ENCODE measurements at places on chromosomes 12 and 14.

GRCh38 chr12:88241862-88242570, 99.9 kb downstream of the TMTC3 start:
- H3K4me3 ChIP-seq = no peak overlapping the region
- no peak for DNase-seq
- no peaks in the 10 kb centered on the region for H3K27me3 ChIP-seq
- no peaks in the 10 kb centered on the region for H3K36me3 ChIP-seq

DNA sequence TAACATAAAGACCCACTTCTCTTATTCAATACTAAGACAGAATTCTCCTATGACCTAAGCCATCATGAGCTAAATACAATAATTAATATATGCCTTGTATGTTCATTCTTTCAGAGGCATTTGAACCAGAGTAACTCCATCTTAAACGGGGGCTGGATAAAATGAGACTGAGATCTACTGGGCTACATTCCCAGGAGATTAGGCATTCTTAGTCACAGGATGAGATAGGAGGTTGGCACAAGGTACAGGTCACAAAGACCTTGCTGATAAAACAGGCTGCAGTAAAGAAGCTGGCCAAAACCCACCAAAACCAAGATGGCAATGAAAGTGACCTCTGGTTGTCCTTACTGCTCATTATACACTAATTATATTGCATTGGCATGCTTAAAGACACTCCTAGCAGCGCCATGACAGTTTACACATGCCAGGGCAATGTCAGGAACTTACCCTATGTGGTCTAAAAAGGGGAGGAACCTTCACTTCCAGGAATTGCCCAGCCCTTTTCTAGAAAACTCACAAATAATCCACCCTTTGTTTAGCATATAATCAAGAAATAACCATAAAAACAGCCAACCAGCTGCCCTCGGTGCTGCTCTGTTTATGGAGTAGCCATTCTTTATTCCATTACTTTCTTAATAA, 260.7 kb downstream of the SSPN start:
- H3K27me3 ChIP-seq = no peaks in the 10 kb centered on the region
- DNase-seq = no peak
- H3K36me3 ChIP-seq = peaks cover 53% of the 10 kb centered on the region
- no peak overlapping the region for H3K27ac ChIP-seq
- no peaks in the 10 kb centered on the region for H3K4me1 ChIP-seq

- no peaks in the 10 kb centered on the region for H3K27me3 ChIP-seq
- no peak overlapping the region for H3K27ac ChIP-seq
- H3K36me3 ChIP-seq = no peaks in the 10 kb centered on the region
- no peak overlapping the region for H3K4me3 ChIP-seq
Observed at GRCh38 chr14:76615331-76615730, 145.9 kb upstream of the VASH1 start.

GRCh38 chr14:27410981-27411380, 813.1 kb upstream of the NOVA1 start:
- H3K36me3 ChIP-seq = no peaks in the 10 kb centered on the region
- no peak overlapping the region for H3K4me3 ChIP-seq
- H3K27me3 ChIP-seq = no peaks in the 10 kb centered on the region

- no peaks in the 10 kb centered on the region for H3K27me3 ChIP-seq
- H3K4me3 ChIP-seq = no peak overlapping the region
- no peak overlapping the region for H3K27ac ChIP-seq
- no peaks in the 10 kb centered on the region for H3K4me1 ChIP-seq
- DNase-seq = no peak
- no peaks in the 10 kb centered on the region for H3K36me3 ChIP-seq
Observed at GRCh38 chr12:92612611-92613010, 90.2 kb upstream of the PLEKHG7 start.

DNA sequence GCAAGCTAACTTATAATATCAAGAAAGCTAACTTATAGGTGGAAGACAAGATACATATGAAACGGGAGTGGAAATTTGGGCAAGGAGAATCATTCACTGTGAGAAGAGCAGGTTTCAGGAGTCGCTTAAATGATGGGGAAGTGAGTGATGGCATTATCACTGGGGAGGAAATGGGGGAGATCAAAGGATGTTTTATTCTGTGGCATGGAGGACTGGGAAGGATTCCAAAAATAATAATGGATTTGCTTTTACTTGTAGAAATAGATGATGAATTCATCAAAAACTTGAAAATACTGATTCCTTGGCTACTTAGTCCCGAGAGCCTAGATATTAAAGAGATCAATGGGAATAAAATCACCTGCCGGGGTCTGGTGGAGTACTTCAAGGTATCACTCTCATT, 47.8 kb downstream of the SAV1 start:
- H3K27me3 ChIP-seq = no peaks in the 10 kb centered on the region
- H3K4me3 ChIP-seq = no peak overlapping the region
- H3K36me3 ChIP-seq = no peaks in the 10 kb centered on the region
- DNase-seq = no peak
- peaks cover 4% of the 10 kb centered on the region for H3K4me1 ChIP-seq
- no peak overlapping the region for H3K27ac ChIP-seq

DNA sequence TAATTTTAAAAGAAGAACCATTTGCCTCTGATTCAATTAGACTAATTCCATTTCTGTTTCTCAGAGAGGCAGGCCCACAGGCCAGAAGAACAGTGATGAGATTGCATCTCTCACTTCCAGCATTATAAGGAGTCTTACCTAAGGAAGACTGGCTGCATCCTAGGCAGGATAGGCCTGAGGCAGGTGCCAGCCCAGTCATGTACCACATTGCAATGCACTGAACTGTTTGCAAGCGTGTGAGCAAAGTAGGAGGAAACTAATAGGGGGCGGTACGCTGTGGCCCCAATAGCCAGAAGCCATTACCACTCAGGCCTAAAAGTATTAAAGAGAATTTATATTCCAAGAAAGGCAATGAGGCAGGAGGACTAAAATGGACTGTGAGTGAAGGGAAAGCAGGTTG, 12.1 kb upstream of the CNIH1 start:
- DNase-seq = no peak
- H3K27me3 ChIP-seq = no peaks in the 10 kb centered on the region
- H3K36me3 ChIP-seq = no peaks in the 10 kb centered on the region
- H3K27ac ChIP-seq = no peak overlapping the region
- H3K4me1 ChIP-seq = peaks cover 38% of the 10 kb centered on the region

- DNase-seq = no peak
- H3K36me3 ChIP-seq = no peaks in the 10 kb centered on the region
- H3K27ac ChIP-seq = no peak overlapping the region
- H3K4me3 ChIP-seq = no peak overlapping the region
- peaks cover 2% of the 10 kb centered on the region for H3K27me3 ChIP-seq
- peaks cover 21% of the 10 kb centered on the region for H3K4me1 ChIP-seq
Observed at GRCh38 chr12:54221402-54221984, 32.7 kb upstream of the SMUG1 start.

DNA sequence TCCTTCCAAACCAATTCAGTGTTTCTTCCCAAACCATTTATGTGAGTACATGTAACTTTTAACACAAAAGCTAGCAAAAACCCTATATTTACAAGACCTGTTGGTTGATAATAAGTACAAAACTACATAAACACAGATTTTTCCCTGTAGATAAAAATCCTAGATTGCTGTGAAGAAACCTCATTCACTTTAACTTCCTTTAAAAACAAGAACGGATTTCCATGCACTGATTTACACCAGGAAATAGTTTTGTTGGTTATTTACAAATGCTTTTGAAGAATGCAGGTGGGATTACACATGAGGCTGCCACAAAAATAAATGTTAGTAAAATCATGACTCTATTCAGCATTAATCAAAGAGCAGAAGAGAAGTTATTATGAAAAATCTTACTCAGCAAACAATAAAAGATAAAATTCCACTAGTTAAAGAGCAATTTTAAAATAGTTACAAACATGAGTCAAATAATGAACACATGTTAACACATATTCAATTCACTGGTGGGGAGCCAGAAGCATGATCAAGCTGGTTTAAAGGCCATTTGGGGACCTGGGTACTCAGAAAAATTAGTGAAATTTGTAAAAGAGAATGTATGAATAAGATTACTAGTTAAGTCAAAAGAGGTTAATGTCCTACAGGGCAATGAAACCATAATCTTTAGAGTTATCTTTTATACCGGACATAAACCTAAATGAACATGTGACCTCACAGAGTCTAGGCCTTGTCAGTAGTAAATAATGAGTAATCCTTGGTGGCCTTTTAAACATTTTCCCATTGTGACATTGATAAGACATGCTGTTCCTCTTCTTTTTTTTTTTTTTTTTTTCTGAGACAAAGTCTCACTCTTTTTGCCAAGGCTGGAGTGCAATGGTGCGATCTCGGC, 79.9 kb downstream of the PHLDA1 start:
- no peak for DNase-seq
- H3K4me1 ChIP-seq = peaks cover 79% of the 10 kb centered on the region
- no peak overlapping the region for H3K27ac ChIP-seq
- H3K4me3 ChIP-seq = no peak overlapping the region

- H3K27me3 ChIP-seq = no peaks in the 10 kb centered on the region
- peaks cover 62% of the 10 kb centered on the region for H3K4me1 ChIP-seq
- peaks cover 42% of the 10 kb centered on the region for H3K36me3 ChIP-seq
- no peak overlapping the region for H3K4me3 ChIP-seq
Observed at GRCh38 chr12:95862038-95862437, 3.3 kb downstream of the SNRPF start.

- no peak overlapping the region for H3K4me3 ChIP-seq
- no peak overlapping the region for H3K27ac ChIP-seq
- peak; percentile 12 for DNase-seq
- H3K27me3 ChIP-seq = no peaks in the 10 kb centered on the region
- H3K36me3 ChIP-seq = no peaks in the 10 kb centered on the region
Observed at GRCh38 chr14:49550286-49551184, 35.6 kb downstream of the RPS29 start.

DNA sequence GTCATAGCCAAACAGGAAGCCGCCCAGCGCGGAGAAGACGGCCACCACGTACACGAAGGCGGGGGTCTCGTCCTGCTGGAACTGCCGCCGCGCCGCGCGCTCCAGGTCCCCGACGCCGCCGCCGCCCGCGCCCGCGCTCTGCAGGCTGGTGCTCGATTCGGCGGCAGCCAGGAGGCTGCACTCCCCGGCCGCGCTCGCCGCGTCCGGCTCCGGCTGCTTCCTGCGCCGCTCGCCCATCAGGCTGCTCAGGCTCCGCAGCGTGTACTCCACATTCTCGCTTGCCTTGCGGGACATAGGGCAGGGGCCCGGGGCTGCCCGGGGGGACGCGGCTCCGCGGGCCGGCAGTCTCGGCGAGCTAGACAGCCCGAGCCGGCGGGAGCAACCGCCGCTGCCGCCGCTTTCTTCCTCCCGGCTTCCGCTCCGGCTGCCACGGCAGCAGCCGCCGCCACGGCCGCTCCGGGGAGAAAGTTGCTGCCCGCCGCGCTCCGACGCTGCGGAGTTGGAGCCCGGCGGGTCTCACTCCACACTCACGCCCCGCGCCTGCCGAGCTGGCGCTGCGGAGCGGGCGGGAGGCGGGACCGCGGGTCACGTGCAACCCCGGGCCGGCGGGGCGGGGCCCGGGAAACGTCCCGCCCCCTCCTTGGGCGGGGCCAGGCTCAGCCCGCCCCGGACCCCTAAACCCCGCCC, at the start of gene SLC2A13:
Gene SLC2A13, minus strand, starts transcription at position 567 of the 687 bp plus-strand sequence. Its CDS starts 273 bp downstream, at position 294.
- H3K27me3 ChIP-seq = no peaks in the 10 kb centered on the region
- H3K4me1 ChIP-seq = peaks cover 56% of the 10 kb centered on the region

DNA sequence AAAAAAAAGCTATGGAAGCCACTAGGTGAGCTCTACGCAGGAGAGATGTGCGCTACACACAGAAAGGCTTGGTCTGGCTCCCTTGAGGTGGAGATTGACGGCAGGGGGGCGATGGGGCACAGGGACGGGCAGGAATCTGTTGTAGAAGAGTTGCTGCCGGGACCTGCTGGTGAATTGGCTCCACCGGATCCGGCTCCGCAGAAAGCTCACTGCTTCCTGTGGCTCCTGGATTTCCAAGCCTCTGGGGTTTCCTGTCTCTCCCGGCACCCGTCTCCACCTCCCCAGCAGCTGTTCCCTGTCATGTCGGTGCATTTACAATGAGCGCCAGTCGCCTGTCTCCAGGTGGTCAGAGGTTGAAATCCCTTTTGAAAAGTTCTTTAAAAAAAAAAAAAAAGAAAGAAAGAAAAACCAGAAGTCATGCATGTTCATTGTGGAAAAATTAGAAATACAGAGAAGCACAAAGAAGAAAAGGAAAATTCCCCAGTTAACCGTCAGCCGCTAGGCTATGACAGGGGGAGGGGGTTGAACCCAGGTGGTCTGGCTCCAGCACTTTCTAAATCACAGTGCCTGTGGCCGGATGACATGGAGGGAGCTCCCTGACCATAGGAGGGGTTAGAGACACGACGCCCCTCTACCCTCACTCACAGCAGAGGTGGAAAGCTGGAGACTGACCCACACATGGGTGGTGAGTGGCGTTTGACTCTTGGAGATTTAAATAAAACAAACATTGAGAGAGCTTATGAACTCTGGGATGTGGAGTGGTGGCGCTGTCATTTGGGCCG, 20.8 kb downstream of the FAM222A start:
- DNase-seq = no peak
- peaks cover 74% of the 10 kb centered on the region for H3K4me1 ChIP-seq
- no peak overlapping the region for H3K4me3 ChIP-seq
- H3K27ac ChIP-seq = no peak overlapping the region
- no peaks in the 10 kb centered on the region for H3K27me3 ChIP-seq
- H3K36me3 ChIP-seq = no peaks in the 10 kb centered on the region

DNA sequence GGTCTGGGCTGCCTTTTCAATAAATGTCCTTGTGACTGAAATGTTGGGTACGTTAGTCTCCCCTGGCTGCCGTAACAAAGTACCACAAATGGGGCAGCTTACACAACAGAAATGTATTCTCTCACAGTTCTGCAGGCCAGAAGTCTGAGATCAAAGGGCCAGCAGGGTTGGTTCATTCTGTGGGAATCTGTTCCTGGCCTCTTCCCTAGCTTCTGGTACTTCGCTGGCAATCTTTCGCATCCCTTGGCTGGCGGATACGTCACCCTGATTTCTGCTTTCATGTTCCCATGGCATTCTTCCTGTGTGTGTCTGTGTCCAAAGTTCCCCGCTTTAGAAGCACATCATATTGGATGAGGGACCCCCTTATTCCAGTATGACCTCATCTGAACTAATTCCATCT, 95.8 kb upstream of the NCOR2 start:
- no peak overlapping the region for H3K4me3 ChIP-seq
- peak; percentile 54 for DNase-seq
- no peak overlapping the region for H3K27ac ChIP-seq
- no peaks in the 10 kb centered on the region for H3K36me3 ChIP-seq
- peaks cover 59% of the 10 kb centered on the region for H3K27me3 ChIP-seq

GRCh38 chr14:105432657-105433056, 13.0 kb downstream of the MTA1 start:
- DNase-seq = no peak
- H3K36me3 ChIP-seq = peaks cover 1% of the 10 kb centered on the region
- H3K27ac ChIP-seq = no peak overlapping the region
- peaks cover 20% of the 10 kb centered on the region for H3K4me1 ChIP-seq

- no peak overlapping the region for H3K4me3 ChIP-seq
- no peaks in the 10 kb centered on the region for H3K27me3 ChIP-seq
- H3K27ac ChIP-seq = no peak overlapping the region
- no peaks in the 10 kb centered on the region for H3K36me3 ChIP-seq
Observed at GRCh38 chr12:15575671-15576541, 213.3 kb downstream of the EPS8 start.
